ENCODE measurements at places on chromosomes 4 and X.

DNA sequence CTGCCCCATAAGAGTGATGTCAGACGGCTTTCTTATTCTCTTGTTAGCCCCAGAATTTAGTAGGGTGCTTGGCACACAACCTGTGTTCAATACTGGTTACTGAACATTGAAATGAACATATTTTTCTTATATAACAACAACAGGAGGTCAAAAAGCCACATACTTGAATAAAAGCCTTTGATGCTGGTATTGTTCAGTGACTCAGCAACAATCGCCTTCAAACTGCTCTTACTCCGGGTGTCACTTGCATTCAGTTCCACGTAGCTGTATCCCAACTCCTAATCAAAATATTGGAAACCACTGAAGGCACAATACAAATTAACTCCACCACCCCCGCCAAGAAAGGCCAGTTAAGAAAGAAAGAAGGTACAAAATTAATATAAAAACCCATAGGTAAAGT, 61.5 kb downstream of the RFC1 start:
- no peak for DNase-seq

- DNase-seq = peak; percentile 94
Observed at GRCh38 chrX:153708415-153708814, 15.8 kb downstream of the BCAP31 start.

GRCh38 chr4:22385611-22386011, 130.3 kb downstream of the ADGRA3 start:
- no peak for DNase-seq

GRCh38 chr4:8851321-8852117, 20.1 kb downstream of the HMX1 start:
- no peak for DNase-seq
